ENCODE measurements at places on chromosomes 2 and 18.

GRCh38 chr2:107607054-107607453 is 219.6 kb upstream of the RGPD4 start:
- no peak for DNase-seq

DNA sequence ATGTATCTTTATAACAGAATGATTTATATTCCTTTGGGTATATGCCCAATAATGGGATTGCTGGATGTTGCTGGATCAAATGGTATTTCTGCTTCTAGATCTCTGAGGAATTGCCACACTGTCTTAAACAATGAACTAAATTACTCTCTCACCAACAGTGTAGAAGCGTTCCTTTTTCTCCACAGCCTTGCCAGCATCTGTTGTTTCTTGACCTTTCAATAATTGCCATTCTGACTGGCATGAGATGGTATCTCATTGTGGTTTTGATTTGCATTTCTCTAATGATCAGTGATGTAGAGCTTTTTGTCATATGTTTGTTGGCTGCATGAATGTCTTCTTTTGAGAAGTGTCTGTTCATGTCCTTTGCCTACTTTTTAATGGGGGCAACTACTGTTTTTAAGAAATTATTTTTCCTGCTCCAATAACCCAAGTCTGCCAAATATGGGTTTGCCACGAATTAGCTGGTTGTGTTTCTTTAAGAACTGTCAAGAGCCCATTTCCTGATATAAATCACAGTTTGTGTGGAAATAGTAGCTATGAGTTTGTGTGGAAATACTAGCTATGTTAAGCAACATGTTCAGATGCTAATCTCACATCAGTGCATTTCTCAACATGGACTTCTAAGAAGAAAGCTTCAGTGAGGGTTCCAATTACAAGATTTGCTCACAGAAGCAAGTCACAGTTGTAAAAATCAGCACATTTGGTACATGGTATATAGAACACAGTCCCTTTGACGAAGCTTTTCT is 259.4 kb downstream of the ANAPC1 start:
- DNase-seq = no peak

DNA sequence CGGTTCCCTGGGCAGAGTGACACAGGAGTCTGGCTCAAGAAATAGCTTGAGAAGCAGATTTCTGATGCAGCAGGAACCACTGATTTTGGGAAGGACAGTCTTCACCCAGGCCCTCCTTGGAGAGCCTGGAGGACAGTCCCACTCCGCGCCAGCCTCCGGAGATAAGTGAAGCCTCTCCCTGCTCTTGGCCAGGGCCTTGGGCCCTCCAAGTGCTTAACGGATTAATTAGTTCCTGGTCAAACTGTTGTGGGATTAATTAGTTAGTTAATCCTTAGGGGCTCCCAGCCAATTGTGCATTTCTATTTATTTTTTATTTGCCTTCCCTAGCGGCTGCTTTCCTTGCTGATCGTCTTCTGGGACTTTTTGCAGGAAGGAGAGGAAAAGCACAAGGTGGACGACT is 19.6 kb downstream of the CPLX4 start:
- no peak for DNase-seq

GRCh38 chr18:21110713-21111345 is 784 bp downstream of the ROCK1 start:
- peak; percentile 20 for DNase-seq

DNA sequence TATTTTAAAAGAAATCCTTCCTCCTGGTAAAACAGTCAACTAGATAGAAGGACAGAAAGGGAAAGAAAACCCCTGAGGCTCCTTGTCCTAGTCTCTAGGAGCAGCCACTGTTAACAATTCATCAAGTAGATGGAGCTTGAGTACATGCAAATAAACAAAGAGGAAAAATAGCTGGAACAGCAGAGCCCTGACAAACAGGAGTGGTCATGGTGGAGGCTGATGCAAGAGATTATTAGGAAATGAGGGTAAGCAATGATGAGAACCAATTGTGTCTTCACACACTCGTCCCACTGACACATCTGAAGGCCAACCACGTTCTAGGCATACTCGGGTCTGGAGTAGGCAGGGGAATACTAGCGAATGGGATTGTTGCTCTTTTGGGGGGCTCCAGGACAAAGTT is 9.2 kb downstream of the DLGAP1 start:
- DNase-seq = no peak

DNA sequence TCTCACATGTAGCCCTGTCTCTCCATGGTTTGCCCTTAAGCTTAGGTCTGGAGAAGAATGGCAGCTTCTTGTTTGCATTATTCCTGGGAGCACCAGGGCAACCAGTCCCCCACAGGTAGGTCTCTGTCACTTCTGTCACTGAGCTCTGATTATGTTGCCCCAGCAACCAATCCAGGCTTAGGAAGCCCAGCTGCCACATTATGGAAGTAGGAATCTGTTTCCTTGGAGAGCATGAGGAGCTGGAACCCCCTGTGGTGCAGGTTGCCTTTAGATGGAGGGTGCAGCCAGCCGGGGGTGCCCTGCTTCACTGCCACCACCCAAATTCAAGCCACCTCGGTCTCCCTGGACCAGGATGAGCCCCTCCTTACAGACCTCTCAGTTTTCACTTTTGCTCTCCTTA is 4.8 kb downstream of the RESP18 start:
- DNase-seq = no peak

DNA sequence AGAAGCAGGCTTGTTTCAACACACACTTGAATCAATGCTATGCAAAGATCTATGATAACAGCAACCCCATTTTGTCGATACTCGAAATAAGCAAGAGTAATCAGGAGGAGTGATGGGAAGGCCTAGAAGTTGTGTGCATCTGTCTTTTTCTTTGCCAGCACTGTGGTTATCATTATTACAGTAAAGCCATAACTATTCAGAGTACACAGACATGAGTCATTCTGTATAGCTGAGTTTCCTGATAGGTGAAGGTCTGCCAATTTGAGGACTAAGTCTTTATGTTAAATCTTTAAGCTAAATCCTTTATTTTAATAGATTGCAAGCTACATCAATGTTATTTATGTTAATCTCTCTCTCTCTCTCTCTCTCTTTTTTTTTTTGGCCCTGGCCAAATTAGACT is 1344.4 kb upstream of the CELF4 start:
- DNase-seq = no peak

GRCh38 chr18:14285053-14285452 is 152.8 kb upstream of the ZNF519 start:
- no peak for DNase-seq

DNA sequence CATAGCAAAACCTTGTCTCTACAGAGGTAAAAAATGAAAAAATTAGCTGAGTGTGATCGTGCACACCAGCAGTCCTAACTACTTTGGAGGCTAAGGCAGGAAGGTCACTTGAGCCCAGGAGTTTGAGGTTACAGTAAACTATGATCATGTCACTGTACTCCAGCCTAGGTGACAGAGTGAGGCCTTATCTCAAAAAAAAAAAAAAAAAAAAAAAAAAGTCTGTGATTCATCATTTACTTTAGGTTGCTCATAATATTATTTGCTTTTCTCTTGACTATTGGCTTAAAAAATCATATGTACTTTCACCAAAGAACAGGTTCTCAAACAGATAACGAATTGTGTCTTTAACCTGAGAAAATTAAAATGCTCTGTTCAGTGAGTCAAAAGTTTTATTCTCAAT is 129.1 kb downstream of the MYO3B start:
- DNase-seq = no peak

GRCh38 chr2:38898256-38898655 is 8.6 kb downstream of the ARHGEF33 start:
- no peak for DNase-seq

DNA sequence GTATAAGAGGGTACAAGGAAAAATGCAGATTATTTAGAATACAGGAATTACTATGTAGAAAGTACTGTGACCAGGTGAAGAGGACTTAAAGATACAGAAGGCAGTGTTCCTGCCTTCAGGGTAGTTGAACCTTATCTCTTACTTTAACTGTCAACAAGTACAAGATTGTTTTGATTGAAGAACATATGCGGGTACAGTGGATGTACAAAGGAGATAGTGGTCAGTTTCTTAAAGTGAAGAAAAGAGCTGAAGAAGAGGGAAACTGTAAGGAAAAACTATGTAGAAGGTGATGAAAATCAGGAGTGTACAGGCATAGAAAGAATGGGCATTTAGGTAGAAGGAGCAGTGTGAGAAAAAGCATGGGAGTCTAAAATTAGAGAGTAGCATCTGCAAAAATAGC is 2.2 kb downstream of the RALBP1 start:
- DNase-seq = no peak

- DNase-seq = no peak
Observed at GRCh38 chr18:31562726-31563125, 29.0 kb upstream of the TTR start.

GRCh38 chr2:222862106-222862908 is 1.5 kb downstream of the ACSL3 start:
- DNase-seq = no peak

DNA sequence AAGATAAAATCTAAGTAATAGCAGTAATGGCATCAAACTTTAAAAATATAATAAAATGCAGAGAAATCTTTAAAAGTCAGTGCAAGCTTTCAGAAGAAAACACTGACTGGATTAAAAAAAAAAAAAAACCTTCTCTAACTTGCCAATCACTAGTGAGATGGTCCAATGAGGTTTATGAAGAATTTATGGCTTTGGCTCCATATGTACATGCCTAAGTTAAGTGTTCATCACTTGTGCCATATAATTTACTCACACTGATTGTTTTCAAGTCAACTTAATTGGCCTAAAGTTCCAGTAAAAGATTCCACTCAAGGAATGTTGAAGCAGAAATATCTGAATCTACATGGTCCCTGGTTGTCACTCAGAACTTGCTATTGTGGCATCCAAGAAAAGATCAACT is 40.7 kb upstream of the RAB27B start:
- no peak for DNase-seq

Measured in progenitor cell of endocrine pancreas (in vitro differentiated cells).